AG04449 (cell line): ENCODE measurements at places on chromosomes 1 and 21.

DNA sequence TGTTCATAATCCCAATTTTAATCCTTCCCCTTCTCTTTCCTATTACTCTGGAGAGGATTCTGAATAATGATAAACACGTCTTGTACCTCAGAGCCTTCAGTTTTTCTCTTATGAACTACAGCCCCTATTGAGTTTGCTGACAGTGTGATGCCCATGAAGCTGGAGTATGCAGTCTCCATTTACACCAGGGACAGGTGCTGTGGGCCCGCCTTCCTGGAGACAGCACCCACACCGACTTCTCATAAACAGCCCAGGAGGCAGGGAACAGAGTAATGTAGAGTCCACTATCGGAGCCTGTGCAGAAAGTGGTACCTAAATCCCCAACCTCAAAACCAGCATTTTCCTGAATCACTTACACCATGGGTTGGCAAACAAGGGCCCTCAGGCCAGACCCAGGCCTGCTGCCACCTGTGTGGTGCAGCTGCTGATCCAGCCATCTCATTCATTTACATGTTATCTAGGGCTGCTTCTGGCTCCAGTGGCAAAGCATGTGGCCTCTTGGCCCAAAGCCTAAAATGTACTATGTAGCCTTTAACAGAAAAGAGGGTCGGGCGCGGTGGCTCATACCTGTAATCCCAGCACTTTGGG, 95.1 kb upstream of the KRTAP19-8 start:
- no peak for DNase-seq

GRCh38 chr1:209554761-209555611, 28.5 kb upstream of the CAMK1G start:
- DNase-seq: no peak

GRCh38 chr1:173043253-173043652, 7.5 kb downstream of the TNFSF18 start:
- no peak for DNase-seq

DNA sequence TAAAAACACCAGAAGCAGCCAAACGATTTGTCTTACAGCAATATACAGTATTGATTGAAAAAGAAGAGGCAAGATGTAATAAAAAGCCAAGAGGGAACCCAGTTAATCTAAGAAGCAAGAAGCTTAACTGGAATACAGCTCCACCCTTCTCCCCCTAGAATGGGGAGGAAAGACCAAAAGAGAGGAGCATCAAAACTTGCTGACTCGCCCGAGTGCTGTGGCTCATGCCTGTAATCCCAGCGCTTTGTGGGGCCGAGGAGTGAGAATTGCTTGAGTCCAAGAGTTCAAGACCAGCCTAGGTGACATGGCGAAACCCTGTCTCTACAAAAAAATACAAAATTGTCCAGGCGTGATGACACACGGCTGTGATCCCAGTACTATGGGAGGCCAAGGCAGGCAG, 32.2 kb downstream of the BRWD1 start:
- DNase-seq: no peak

GRCh38 chr1:58855274-58856165, 71.7 kb upstream of the JUN start:
- no peak for DNase-seq

GRCh38 chr1:185132534-185132933, 24.2 kb downstream of the TRMT1L start:
- no peak for DNase-seq

DNA sequence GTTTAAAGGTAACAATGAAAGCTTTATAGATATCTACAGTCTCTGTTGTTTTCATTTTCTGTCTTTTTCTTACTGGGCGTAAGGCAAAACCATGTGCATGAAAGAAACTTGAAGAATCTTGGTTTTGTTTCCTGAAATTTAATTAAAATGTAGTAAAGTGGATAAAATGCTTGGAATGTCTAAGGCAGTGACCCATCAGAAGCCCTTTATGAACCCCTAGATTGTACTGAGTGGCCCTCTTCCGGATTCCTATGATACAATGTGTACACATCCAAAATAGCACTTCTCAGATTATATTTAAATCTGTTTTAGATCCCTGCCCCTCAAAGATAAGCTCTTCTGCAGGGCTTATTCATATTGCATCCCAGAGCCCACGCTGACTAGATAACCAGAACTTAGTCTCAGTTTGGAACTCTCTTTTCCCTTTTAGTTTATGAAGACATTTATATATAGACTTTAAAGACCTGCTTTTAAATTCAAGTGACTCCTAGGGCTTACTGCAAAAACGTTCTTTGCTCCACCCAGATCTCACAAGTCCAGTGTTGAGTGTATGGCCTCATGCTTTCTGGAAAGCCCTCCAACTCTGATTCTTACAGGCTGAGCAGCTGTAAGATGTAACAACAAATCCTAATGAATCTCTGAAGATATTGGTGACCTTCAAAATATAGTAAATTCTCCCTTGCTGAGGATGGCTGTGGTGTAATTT, 142.9 kb downstream of the LRRC7 start:
- no peak for DNase-seq

- DNase-seq: no peak
Measured at GRCh38 chr1:7402548-7402850, 368.6 kb upstream of the VAMP3 start.

- DNase-seq: no peak
Measured at GRCh38 chr1:60870269-60870865, 212.0 kb upstream of the NFIA start.

DNA sequence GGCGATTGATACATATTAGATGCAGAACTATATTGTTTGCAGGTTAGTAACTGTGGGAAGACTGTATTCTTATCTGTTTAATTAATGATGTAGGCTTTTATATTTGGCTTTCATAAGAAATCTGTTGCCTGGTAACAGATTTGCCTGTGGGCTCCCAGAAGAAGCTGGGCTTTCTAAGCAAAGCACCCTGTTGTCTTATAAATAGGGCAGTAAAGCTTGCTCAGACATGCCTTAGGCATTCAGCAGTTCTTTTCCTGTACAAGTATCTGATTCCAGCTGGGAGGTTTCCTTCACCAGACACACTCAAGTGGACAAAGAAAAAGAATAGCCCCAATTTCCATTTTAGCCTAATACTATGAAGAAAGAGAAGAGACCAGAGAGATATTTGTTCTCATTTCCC, 524.0 kb downstream of the LRRIQ3 start:
- no peak for DNase-seq

DNA sequence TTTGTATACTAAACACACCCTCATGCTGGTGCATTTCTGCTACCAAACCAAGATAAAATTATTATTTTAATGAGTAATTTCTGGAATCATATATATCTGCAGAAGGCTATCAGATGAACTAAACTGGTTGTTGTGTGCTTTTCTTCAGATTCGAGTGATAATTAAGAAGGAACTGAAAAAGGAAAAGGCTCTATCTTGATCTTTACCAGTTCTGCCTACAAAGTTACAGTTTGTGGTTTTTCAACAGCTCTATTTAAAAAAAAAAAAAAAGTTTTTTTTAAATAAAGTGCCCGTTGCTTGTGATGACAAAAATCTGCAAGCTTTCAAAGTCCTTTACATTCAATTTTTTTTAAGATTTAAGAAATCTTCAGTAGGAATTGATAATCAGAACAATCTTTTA, 13.6 kb downstream of the DENND1B start:
- DNase-seq: no peak

GRCh38 chr1:23118957-23119792, 49.5 kb downstream of the LUZP1 start:
- DNase-seq: no peak

DNA sequence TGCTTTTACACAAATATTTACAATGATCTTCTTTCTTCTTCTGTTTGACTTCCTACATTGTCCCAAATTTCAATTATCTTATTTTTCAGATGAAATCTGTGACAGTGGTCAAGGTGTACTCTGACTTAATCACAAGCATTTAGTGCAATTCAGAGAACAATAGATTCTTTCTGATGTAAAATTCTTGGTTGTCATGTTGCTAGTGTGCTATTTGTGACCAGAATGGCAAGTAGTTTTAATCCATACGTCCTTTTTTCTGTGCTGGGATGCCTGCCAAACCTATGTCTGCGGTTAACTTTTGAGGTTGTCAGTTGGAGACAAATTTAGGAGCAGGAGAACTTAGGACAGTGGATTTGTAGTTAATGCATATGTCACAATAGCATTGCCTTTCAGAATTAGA, 31.0 kb downstream of the NCAM2 start:
- no peak for DNase-seq

DNA sequence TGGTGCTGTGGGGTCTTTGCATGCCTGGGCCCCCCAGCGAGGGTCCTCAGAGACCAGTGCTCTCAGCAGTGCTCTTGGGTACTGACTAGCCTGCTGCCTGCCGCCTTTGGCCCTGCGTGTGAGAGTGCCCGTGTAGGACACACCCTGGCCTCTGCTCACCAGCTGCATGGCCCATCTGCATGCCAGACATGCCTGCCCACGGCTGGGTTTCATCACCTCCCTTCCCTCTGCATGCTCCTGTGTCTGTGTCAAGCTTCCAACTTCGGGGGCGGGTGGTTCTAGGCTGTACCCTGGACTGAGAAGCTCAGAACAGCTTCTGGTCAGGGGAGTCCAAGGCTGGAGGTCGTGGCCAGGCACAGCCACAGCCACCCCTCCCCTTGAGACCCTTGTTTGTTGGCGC, 56.9 kb downstream of the PTPRF start:
- DNase-seq: peak; percentile 33

DNA sequence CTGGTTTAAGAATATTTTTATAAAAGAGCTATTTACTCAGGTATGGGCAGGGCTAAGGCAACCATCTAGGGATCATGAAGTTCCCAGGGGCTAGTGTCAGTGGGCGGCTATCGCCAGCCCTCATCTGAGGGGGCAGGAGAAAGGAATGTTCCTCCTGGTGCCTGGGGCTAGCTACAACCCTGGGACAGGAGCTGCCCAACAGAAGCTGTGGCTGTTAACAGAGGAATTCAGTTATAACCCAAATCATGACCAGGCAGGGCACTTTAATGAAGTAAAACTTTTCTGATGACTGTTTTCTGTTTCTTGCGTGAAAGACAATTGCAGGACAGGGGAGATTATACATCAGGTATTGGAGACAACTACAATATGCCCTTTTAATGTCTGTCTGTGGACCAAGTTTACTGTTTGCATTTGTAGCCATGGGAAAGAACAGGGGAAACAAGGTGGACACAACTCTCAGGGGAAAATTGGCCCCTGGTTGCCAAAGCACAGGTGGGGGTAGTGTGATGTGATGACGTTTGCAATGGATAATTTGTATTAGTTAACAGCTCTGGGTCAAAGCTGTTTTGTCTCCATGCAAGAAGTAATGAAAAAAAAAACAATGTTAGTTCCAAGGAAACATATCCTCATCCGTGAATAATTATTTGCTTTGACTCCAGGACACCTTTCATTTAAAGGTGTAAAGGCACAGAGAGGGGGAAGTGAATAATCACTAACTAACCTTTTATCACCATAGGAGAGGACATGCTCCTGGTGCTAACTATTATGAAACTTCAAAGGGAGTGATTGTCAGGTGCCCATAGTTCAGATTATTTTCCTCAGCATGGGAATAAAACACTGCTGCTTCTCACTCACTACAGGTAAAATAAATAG, 105.2 kb downstream of the TSEN15 start:
- no peak for DNase-seq

- no peak for DNase-seq
Measured at GRCh38 chr1:183284086-183284485, 98.0 kb downstream of the LAMC2 start.

DNA sequence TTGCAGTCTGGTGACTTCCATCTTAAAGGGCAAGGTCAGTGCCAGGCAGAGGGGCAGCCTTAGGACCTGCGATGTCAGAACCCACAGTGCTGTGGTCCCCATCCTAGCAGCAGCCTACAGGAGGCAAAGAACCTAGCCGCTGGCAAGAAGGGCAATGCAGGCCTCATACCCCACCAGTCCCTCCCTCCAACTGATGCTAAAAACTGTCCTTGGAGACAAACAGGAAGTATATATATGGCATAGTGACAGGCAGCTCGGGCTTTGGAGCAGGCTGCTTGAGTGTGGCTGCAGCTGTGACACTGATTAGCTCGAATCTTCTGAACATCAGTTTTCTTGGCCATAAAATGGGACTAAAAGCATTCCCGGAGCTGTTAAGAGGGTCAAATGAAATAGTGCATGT, 156.0 kb upstream of the VAMP3 start:
- DNase-seq: no peak

DNA sequence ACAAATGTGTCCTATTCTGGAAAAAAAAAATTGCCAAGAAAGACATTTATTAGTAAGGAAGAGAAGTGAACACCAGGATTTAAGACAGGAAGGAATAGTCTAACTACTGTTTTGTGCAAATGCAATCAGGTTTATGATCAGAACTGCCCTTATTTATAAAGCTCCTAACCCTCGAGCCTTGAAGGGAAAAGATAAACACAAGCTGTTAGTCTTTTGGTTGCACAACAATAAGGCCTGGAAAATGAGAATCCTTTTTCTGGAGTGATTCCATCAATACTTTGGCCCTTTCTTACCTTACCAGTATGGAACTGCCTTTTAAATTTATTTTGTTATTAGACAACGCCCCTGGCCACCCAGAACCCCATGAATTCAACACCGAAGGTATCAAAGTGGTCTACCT, 52.9 kb downstream of the SNRPE start:
- no peak for DNase-seq

DNA sequence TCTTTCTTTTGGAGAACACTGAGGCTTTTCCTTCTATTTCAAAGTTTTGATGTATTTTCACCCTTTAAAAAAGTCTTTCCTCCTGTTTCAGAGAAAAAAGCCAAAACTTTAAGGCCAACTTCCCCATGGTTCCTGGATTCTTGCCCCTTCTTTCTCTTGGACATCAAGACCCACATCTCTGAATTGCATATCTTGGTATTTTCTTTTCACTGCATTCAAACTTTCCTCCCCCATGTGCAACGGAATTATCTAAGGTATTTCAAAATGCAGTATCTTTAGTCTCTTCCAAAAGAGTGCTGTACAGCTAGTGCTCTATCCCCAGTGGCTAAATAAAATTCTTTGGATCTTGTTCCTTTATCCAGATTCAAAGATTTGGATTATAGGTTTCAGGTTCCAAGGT, 81.1 kb upstream of the TSPAN2 start:
- no peak for DNase-seq

GRCh38 chr1:23810818-23811540, 10.4 kb upstream of the GALE start:
- no peak for DNase-seq

- DNase-seq: no peak
Measured at GRCh38 chr1:42689912-42690311, 7.7 kb downstream of the YBX1 start.

DNA sequence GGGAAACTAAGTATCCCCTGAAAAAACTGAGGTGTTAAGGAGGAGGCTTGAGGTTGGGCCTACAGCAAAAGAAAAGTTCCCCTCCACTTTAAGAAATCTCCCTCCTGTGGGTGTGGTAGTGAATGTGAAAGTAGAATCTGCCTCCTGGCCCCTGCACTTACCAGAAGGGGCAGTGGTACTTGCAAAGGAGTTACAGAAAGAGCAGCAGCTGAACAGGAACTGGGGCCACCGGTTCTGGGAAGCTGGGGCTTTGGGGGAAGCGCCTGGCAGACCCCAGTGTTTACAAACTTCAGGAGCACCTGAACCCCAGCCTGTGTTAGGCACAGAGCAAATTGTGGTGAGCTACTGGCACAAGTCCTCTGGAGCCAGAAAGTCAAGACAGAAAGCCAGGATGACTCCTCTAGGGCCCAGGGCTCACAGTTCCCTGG, 250.2 kb upstream of the FGGY start:
- no peak for DNase-seq
